ENCODE measurements at places on chromosomes 2 and 18. TPM values are rescaled to one million over a fixed set of nuclear protein-coding genes. Genes with fewer than 3 reads are reported as not detected.
A peak's percentile ranks its signal among the peaks of the same experiment; 100 is the strongest.

GRCh38 chr18:68494802-68495581, 219.9 kb downstream of the TMX3 start:
- peak; percentile 71 for DNase-seq

- no peak for DNase-seq
These were observed 75.8 kb downstream of the NAT8 start for GRCh38 chr2:73566288-73566878.

DNA sequence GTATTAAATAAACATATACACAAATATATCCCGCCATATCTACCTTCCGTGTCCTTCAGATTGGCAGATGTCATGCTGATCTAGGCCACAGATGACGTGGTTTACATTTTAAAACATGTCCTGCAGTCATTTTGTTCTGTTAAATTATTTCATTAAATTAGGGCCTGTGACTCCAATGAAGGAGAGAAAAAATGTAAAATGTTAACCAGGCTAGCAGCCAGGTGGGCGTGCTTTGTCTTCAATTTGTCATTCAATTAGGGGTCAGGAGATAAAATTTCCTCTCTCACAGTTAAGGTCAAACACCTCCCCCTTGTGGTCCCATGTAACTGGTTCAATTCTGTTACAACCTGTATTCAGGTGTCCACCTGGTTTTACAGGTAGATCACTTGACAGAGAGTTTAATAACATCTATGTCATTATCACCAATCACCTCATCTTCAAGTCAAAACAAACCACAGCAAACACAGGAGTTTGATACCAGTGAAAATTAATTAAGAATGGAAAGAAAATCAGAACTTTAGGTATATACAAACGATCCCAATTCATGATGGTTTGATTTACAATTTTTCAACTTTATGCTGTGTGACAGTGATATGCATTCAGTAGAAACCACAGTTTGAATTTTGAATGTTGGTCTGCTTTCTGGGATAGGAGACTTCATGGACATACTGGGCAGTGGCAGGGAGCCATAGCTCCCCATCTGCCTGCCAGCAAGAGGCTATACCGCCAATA, 339.4 kb downstream of the CMPK2 start:
- no peak for DNase-seq

- peak; percentile 32 for DNase-seq
These were observed 203.7 kb downstream of the SETBP1 start for GRCh38 chr18:44884431-44884830.

RGPD3 gene
- total RNA-seq = 0.20 TPM

DNA sequence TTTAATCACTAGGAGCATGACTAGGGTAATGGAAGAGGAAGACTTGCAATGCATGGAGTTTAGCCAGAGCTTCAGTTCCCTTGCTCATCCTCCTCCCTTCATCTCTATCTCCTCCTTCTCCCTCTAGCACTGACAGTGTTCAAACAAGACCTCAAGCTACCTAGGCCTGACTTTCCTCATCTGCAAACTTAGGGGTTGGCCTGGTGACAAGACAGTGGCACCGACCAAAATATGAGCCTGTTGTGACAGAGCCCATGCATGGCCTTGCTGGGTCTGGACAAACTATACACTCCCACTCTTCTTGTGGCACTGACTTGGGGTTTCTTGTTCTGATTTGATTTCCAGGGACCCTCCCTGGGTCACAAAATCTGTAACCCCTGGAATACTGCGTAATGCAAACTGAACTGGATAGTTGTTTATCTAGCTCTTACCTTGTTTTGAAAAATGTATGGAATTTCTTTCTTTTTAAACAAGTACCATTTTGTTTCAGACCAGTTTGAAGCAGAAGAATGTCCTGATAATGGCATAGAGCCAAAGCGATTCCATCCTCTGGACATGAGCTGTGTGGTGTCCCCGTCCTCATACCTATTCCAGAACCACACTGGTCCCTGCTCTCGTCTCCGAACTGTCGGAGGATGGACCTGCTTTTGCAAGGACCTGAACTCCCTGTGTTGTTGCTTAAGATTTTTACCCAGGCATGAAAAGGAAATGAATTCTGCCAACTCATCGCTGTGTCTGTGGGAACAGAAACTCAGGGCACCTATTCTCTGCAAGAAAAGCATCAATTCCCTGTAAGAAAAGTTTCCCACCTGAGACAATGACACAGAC, 33.4 kb upstream of the PPP4R1 start:
- DNase-seq = no peak

DNA sequence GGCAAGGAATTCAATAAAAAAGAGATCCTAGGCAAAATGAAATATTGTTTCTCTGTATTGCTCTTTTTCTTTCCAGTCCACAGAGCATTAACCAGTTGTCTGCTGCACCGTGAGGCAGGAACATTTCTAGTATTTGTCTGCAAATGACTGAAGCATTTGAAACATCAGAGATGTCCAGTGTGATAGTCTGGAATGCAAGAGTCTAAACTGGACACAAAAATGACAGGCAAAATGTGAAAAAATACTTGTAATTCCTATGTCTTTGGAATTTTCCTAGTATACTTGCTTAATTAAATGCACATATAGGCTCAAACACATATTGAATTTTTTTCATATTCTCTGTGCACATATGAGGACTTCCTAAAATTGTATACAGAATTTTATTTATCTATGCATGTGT, 120.5 kb upstream of the SPATS2L start:
- no peak for DNase-seq

DSG4 gene
- not detected for total RNA-seq

IMPA2 gene
- total RNA-seq = 10.0 TPM

DNA sequence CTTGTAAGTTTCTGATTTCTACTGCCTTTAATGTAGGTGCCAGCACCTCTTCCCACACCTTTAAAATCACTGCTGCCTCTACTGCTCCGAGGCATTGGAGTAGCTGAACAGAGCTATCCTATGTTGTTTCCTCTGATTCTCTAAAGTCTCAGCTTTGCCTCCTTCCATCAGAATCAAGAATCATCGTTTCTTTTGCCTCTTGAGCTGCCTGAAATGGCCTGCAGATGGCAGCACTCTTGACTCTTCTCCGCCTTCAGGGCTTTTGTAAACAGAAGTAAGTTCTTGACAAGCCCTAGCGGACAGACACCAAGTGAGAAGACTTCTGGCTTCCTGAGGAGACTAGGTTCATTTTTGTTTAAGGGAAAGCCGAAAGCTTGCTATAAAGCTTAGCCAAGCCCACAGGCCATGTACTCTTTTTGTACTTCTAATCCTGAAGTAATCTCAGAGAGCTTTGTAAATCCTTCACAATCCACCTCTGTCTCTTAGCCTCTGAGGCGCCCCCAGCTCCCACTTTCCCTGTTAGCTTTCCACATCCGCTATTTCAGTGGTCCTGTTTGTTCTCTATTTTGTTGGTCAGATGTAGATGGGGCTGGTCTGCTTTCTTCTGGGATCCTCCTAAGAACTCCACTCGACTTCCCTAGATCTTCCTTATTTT, 48.4 kb downstream of the GTF3C3 start:
- DNase-seq = peak; percentile 75

COPS9 gene
- 400 TPM for total RNA-seq

- DNase-seq = no peak
These were observed 3.3 kb upstream of the HOXD13 start for GRCh38 chr2:176088937-176089842.

DNA sequence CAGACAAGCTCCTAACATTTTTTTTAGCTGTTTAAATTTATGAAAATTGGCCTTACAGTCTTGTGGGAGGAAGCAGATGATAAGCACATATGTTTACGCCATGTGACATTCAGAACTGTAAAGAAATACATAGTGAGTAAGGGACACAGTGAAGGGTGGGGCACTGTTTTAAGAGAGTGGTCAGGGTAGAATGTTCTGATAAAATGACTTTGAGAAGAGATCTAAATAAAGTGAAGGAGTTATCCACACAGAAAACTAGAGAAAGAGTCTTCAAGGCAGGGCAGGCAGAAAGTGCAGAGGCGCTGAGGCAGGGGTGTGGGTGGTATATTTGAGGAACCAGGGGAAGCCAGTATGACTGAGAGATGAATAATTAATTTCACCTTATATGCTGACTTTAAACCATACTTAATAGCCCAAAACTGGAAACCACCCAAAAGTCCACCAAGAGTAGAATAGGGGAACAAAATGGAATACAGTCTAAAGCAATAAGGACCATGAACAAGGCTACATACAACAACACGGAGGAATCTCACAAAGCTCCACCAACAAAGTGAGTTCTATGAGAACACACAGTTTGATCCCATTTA, 8.6 kb downstream of the MREG start:
- no peak for DNase-seq

DNA sequence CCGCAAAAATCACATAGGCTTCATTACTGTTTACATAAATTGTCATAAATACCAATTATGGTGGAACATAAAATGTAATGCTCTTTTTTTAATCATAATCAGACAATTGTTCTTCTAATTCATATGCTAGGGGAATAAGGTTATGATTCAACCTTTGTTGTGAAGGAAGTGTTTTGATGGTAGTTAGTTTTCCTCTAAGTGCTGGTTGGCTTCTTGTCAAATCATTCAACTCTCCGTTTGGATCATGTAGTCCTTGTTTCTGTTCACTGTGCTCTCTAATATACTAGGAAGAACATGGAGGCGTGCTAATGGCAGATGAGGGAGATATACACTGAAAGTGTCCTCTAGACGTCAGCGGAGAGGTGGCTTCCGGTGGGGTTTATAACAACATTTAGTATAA, 1938.0 kb upstream of the PIK3C3 start:
- no peak for DNase-seq

DNA sequence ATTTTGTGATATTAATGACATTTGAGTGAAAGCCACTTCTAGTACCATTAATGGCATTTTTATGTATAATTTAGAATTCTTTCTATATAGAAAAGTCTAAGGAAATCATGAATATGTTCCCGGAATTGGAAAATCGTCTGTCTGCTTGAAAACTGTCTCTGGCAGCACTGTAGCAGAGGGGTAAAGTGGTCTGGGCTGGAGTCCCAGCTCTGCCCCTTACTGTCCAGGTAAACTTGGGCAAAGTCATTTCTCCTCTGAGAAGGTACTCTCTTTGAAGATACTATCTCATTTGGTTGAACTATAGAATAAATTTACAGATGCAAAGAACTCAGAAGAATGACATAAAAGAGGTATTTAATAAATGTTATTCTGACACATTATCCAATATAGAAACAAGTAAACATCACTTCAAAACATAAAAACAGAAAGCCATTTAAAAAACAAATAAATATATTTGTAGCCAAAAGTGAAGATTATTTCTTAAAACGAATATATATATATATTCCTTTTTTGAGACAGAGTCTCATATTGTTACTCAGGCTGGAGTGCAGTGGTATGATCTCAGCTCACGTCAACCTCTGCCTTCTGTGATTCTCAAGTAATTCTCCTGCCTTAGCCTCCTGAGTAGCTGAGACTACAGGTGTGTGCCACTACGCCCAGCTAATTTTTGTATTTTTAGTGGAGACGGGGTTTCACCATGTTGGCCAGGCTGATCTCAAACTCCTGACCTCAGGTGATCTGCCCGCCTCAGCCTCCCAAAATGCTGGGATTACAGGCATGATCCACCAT, 149.8 kb upstream of the ITGA4 start:
- no peak for DNase-seq

GRCh38 chr2:136208682-136209420, 90.9 kb upstream of the CXCR4 start:
- no peak for DNase-seq

- peak; percentile 74 for DNase-seq
These were observed 203.2 kb downstream of the ETAA1 start for GRCh38 chr2:67600222-67600871.

GREB1L gene
- 0.24 TPM for total RNA-seq

DNA sequence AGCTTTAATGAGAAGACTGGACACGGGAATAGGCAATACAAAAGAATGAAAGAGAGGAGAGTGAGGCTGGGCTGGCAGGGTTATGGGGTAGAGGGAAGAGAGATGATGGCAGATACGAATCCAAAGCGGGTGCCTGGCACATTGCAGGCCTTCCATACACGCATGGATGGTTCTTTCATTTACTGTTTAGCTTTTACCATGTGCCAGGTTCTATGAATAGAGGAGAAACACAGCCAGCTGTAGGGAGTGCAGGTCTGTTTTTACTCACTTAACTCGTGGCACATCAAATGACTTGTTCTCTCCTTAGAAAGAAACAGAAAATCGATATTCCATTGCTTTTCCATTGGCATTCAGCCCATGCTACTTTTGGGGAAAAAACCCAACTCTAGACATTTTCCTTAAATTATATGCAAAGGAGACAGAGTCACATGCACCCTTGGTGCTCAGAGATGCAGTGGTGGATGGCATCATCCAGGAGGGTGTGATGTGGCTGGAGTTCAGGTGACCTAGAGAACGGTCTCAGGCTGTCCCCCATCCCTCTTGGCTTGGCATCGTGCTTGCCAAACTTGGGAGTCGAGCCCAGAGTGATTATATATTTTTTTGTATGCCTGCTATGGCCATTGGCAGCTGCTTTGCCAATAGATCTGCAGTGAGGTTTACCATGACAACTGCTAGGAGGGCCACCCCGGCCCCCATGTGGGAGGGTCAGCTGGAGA, 6.2 kb downstream of the LTBP1 start:
- DNase-seq = no peak

DNA sequence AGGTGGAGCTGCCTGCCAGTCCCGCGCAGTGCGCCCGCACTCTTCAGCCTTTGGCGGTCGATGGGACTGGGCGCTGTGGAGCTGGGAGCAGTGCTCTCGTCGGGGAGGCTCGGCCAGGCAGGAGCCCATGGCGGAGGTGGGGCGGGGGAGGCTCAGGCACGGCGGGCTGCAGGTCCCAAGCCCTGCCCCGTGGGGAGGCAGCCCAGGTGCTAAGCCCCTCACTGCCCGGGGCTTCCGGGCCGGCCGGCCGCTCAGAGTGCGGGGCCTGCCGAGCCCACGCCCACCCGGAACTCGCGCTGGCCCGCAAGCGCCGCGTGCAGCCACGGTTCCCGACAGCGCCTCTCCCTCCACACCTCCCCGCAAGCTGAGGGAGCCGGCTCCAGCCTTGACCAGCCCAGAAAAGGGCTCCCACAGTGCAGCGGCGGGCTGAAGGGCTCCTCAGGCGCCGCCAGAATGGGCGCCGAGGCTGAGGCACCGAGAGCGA, 316.4 kb downstream of the RND3 start:
- DNase-seq = no peak

DNA sequence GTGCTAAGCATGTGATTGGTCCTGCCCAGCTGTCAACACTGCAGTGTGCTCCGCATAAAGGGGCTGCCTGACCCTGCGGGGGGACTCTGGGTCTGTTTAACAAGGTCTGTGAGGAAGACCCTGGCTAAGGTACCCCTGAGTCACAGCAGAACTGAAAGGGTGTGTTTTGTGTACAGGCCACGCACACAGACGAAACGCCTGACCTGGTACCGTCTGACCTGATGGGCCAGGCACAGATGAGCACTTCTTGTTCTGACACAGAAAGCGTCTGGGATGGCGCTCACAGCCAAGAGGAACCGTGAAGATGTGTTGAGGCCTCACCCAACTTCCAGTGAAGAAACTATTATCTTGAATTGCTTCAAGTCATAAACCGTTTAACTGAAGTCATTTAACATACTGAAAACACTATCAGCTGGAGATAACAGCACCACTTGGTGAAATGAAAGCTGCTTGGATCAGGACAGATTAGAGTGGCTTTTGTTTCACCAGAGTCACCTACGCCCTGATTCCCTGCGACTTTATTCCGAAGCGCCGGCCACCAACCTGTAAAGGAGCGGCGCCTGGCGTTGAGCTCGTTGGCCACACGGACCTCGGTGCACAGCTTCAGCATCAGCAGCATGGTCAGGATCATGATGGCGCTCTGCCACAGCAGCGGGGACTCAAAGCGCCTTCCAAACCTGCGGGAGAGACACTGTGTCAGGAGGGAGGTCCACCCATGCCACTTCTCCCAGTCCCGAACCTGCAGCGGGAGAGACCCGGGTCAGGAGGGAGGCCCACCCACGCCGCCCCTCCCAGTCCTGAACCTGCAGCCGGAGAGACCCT, 8.5 kb downstream of the SLC66A2 start:
- no peak for DNase-seq

ALK gene
- 0.12 TPM for total RNA-seq

All from RPMI7951 (cell line).